Eye (tissue), 1 donor: ENCODE measurements at places on chromosomes 2 and 18.

DNA sequence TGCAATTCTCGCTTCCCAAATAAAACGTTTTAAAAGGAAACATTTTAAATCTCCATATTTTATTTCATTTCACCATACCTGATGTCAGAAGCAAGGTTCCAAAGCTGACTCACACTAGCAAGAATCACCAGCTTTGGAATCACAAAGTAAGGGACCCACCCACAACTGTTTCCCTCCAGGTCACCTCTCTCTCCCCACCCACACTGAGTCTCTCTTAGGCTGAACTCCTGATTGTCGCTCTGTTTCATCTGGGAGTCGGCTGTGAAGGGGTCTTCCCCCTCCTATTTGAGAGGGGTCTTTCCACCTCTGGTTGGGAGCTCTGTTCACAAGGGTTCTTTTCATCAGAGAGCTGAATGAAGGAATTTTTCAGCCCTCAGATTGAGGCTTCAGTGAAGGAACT lies 128.1 kb downstream of the L3MBTL4 start:
- DNase-seq = no peak

DNA sequence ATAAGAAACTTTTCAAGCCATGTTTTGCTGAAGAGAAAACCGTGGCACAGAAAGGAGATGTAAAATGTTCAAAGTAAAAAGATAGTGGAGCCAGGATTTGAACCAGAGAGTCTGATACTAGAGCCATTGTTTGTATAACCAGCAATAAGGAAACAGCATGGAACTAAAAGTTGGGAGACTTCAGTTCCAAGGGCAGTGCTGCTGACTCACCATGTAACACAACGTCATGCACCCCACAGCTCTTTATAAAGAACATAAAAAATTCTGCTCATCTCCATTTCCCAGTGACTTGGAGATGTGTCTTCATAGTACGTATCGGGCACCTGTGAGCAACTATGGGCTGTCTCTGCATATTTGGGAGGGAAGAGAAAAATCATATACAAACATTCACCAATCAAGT lies 353.0 kb upstream of the PIK3C3 start:
- no peak for DNase-seq

DNA sequence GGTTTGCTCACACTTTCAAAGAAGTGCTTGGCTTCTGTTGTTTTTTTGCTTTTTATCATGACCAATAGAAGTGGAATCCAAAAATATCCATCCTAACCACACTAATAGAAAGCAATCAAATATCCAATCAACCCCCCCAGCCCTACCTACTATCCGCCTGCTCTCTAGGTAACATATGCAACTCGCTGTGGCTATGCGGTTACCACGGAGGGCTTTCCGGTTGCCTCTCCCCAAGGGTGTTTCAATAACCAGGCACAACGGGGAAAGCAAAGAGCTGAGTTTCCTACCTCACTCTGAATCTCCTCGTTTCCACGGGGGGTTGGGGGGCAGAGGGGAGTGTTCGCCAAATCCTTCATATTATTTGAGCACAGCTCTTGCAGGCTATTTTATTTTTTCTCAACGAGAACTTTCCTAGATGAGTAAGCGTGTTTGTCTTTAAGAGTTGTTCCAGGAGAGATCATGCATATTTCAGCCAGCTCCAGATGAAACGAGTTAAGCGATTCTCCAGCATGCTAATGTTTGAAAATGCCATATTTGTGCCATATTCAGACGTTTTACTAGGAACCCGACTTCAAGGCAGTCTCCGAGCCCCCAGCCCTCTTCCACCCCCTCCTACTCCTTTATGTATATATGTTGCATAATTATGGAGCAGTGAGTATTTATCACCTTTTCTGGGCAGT lies 30.3 kb downstream of the PAX3 start:
- peak; percentile 68 for DNase-seq

GRCh38 chr18:48263914-48264902 lies 145.0 kb downstream of the ZBTB7C start:
- peak; percentile 52 for DNase-seq

DNA sequence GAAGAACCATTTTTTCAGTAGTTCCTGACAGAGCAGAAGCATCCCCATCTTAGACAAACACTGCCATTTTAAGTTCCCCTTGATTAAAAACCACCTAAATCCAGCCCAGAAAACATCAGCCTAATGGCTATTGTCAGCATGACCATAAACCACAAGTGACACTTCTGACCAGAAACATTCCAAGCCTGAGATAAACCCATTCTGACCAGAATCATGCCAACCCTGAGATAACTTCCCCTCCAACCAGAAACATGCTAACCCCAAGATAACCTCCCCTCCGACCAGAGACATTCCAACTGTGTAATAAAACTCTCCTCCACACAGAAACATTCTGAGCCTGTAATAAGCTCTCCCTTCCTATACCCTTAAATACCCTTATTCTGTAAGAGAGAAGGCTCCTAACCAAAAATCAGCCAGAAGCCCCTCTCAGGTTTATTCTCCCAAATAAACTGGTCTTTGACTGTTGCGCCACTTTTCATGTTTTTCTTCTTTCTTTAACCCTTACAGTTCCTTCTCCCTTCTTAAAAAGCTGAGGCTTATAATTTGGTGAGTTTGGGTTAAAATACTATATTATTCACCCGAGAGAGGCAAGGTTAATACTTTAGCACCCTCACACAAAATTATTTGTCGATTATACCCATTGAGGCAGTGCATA lies 149.7 kb downstream of the HNMT start:
- DNase-seq = no peak

GRCh38 chr2:226835420-226835795 lies 446 bp upstream of the RHBDD1 start:
- no peak for DNase-seq

- no peak for DNase-seq
Observed at GRCh38 chr2:10664652-10665051, 25.1 kb downstream of the NOL10 start.

GRCh38 chr2:84880645-84881521 lies at the start of gene TRABD2A:
Gene TRABD2A, minus strand, starts transcription at chr2:84881084. Its CDS starts 45 bp downstream, at chr2:84881039.
- peak; percentile 59 for DNase-seq

DNA sequence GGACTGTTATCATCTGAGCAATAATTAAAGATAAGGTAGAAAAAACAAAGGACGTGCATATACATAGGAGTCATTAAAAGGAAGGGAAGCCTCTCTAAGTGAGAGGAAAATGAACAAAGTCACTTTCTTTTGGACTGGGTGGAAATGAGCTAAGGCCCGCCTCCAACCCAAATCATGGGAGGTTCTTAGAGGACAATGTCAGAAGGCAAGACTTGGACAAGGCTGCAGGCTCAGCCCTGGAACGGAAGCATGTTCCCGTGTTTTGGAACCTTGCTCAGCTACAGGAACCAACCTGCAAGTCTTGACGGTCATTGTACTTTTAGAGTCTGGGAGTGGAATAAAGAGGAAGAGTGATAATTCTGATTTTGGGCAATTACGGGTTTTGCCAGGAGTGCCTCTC lies 59.4 kb upstream of the EPB41L3 start:
- DNase-seq = no peak

- DNase-seq = no peak
Observed at GRCh38 chr18:80245781-80246444, 1.4 kb downstream of the PARD6G start.

GRCh38 chr2:168691221-168691620 lies 111.2 kb upstream of the NOSTRIN start:
- DNase-seq = no peak
